Activated CD4-positive, alpha-beta T cell treated with anti-CD3 and anti-CD28 coated beads, Interleukin-10, Interleukin-2, amounts not matched to agents 100 ng/mL and 50 ng/mL, durations not matched to agents 16 hours and 8 hours (primary cell): ENCODE measurements at places on chromosomes 16 and 17.

GRCh38 chr17:81685108-81685507 lies 1.3 kb downstream of the HGS start:
- DNase-seq, result peak; percentile 55

- DNase-seq, result no peak
Observed at GRCh38 chr16:88761830-88762229, 23.2 kb downstream of the PIEZO1 start.

DNA sequence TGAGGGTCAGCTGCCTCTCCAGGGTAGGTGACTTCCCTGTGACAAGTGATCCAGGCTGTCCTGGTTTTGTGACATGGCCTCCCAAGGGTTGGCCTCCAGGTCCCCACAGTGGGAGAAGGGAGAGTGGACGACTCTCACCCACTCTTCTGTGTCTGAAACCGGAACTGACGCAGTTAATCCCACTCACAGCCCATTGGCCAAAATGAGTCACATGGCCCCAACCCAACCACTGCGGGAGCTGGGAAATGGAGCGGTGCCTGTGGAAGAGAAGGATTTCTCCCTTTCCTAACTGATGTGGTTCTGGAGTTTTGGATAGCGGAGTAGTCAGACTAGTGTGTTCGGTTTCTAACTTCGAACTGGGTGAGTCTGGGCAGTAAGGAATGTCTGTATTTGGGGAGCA lies 79.4 kb downstream of the ABCC6 start:
- no peak for DNase-seq

DNA sequence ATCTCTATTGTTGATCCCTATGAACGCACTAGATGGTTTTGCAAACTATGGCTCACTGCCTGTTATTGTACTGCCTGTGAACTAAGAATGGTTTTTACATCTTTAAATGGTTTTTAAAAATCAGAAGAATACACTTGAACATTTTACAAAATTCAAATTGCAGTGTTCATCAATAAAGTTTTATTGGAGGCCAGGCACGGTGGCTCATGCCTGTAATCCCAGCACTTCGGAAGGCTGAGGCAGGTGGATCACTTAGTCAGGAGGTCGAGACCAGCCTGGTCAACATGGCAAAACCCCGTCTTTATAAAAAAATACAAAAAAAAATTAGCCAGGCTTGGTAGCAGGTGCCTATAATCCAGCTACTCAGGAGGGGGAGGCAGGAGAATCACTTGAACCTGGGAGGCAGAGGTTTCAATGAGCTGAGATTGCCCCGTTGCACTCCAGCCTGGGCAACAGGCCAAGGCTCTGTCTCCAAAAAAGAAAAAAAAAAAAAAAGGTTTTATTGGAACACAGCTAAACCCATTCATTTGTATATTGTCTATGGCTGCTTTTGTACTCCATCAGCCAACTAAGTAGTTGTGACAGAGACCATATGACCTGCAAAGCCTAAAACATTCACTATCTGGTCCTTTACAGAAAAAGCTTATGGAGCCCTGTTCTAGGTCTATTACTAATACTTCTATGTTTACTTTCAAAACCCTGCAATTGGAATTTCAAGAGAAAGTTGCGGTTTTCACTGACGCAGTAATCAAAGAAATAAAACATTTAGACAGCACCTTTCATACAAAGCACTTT lies 18.9 kb downstream of the IKZF3 start:
- DNase-seq, result no peak

DNA sequence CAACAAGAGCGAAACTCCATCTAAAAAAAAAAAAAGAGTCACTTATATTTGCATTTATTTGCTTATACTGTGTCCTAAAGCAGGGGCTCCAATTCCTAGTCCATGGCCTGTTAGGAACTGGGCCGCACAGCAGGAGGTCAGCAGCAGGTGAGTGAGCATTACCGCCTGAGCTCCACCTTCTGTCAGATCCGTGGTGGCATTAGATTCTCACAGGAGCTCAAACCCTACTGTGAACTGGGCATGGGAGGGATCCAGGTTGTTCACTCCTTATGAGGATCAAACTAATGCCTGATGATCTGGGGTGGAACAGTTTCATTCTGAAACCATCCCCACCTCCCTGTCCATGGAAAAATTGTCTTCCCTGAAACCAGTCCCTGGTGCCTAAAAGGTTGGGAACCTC lies 24.9 kb downstream of the ITGB3 start:
- DNase-seq, result no peak

- peak; percentile 51 for DNase-seq
Observed at GRCh38 chr17:76558198-76559095, 18.6 kb downstream of the PRCD start.
